Mammary epithelial cell (primary cell): ENCODE measurements at places on chromosomes 13 and 19. TPM values are rescaled to one million over a fixed set of nuclear protein-coding genes. Genes with fewer than 3 reads are reported as not detected.

DNA sequence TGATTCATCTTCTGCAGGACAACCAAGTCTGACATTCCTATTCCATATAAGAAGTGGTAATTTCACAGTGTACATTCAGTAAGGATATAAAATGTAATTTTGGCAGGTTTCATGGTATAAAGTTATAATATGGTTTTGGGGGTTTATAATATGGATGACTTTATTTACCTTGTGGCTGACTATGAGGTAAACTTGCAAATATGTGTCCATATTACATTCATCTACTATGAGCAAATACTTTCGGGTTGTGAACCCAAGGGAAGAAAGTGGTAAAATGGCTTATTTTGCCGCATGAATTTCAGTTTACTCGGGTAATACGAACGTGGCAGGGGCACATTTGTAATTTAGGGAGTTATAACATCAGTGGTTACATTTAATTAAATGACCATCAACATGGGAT is 86.7 kb upstream of the TNFSF11 start:
- no peak for DNase-seq

DNA sequence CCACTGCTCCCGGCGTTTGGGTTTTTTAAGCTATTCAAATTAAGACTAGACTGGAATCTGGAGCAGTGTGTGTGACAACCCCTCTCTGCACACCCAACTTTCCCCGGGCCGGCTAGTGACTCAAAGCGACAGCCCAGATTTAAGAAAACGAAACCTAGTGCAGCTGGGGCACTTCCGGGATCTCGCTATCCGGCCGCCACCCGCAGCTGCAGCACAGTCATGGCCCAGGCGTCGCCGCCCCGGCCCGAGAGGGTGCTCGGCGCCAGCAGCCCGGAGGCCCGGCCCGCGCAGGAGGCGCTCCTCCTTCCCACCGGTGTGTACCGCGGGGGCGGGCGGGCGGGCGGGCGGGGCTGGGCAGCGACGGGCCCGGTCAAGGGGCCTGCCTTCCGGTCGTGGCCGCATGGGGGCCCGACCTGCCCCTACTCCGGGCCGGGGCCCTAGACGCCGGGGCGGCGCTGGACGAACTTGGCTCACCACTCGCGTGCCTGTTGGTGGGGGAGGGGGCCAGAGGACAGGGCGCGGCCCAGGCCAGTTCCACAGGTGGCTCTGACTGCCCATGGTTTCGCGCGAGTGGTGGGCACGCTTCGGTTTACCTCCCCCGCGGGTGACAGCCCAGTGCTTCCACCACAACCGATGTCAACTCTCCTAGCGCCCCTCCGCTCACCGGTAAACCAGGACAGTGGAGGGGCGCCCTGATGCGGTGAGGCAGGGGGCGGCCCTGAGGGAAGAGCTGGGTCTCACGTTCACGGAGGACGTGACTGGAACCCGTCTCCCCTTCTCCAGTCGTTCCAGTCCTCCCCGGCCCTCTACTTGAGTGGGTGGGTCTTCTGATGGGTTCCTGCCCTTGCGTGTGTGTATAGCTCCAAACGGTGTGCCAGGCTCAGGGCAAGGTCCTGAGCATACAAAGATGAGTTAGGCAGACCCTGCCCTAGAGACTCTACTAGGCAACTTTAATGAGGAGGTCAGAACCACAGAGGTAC is at the start of gene PHF11:
PHF11 (plus strand) TSS at position 171 of the 980 bp plus-strand sequence; CDS start at position 220, 49 bp downstream.
- DNase-seq: peak; percentile 79

DNA sequence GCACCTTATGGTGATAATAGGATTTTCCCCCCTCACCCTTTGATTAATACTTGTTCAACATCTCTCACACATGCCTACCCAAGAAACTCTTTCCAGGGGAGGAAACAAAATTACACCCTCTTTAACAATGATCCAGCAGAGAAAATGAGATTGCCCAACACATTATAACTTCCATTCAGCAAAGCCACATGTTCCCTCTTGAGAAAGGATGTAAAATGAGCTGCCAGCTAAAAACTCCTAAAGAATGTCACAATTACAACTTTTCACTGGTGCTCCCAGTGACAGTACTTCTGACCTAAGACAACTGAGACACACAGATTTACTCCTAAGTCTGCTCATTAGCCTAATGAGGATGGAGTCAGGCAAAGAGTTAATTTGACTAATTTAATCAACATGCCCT is 621.4 kb downstream of the DIAPH3 start:
- DNase-seq: no peak

DNA sequence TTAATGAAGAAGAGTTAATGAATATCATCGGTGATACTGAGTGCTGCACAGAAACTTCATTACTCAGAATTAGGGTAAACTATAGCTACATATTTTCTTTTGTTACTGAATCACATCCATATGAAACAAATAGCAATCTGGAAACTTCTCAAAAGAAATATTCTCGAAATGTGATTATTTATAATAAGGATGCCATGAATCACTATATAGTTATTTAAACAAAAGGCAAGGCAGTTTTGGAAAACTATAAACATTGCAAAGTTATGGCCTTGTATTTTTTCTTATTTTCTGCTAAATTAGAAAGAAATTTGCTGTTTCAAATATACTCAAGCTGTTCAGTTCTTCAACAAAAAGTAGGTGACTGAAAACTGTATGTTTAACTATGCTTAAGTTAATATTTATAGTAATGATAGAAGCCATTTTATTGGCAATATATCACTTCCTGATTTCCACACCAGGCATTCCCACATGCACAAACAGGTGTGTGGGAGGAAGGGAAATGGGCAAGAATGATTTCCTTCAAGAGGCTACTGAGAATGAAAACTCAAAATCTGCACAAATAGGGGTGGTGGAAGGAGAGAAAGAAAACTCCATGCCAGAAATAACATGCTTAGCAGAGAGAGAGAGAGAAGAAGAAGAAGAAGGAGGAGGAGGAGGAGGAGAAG is 74.5 kb upstream of the FRY start:
- DNase-seq: no peak

- DNase-seq: peak; percentile 57
These were observed 597.8 kb upstream of the SLC10A2 start for GRCh38 chr13:103663996-103664395.

- peak; percentile 59 for DNase-seq
These were observed 3.4 kb downstream of the PRR36 start for GRCh38 chr19:7870571-7871436.

DNA sequence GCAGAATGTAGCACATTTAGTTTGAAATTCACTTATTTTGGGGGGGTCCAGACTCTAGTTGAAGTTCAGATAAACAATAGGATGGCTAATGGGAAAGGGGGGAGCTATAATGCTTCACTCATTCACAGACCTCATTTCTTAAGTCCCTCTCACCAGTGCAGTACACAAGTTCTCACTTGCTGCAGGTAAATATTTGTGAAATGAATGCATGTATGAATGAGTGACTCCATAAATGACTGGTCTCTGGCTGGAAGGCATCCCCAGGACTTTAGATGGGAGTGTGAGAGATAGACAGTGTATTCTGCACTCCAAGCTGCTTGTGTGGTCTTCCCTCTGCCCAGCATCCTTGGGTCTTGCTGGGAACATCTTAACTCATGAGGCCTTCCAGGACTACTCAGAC is 169.2 kb downstream of the ZIC5 start:
- DNase-seq: peak; percentile 20

DNA sequence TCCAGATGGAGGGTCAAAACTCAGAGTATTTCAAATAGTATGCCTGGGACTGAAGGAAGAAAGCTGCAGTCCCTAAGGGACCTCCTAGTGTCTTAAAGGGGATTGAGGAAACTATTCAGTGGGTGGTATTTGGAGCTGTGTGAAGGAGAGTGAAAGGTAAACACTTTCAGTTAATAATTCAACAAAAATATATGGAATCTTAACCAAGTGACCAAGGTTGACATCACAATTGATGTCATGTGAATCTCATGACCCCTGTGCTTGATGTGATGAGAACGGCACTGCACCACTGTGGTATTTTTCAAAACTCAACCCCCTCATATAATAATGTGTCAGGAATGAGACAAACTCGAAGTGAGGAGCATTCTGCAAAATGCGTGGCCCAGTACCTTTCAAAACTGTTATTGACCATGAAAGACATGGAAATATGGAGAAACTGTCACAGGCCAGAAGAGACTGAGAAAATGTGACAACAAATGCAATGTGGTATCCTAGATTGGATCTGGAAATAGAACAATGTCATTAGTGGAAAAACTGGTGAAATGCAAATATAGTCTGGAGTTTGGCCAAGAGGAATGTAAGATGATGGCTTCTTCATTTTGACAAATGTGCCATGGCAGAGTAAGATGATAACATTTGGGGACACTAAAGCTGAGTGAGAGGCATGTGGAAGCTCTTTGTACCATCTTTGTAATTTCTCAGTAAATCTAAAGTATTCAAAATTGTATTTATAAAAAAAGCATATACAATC is 553.9 kb downstream of the RFC3 start:
- DNase-seq: no peak

TMEM221 gene
- total RNA-seq: 0.21 and 1.4 TPM in 2 replicates

NXNL1 gene
- total RNA-seq: not detected

ZNF726 gene
- 2.4 and 4.1 TPM in 2 replicates for total RNA-seq

CASP14 gene
- 2.2 TPM for total RNA-seq

PNMA8A gene
- total RNA-seq: 39.3 TPM

NLRP9 gene
- not detected for total RNA-seq

DENND1C gene
- not detected for total RNA-seq

THAP8 gene
- 1.9 and 2.6 TPM in 2 replicates for total RNA-seq
